ENCODE measurements at places on chromosomes 1 and 21.
A peak's percentile ranks its signal among the peaks of the same experiment; 100 is the strongest.

DNA sequence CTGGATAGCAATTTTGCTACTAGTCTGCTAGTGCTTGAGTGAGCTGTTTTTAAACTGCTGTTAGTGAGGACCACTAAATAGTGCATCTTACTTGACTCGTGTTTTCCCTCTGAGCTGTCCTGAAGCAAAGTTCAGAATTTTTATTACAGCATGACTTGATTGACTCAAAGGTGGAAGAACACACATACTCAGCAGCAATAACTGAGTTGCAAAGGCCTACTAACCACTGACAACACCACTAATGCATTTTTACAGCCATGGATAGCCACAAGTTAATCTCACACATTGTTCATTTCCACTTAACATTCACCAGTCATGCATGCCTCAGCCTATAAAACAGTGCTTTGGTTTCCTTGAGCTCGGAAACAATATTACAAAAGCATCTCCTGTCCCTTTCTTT is 148.7 kb downstream of the RUNX1 start:
- DNase-seq, result no peak

DNA sequence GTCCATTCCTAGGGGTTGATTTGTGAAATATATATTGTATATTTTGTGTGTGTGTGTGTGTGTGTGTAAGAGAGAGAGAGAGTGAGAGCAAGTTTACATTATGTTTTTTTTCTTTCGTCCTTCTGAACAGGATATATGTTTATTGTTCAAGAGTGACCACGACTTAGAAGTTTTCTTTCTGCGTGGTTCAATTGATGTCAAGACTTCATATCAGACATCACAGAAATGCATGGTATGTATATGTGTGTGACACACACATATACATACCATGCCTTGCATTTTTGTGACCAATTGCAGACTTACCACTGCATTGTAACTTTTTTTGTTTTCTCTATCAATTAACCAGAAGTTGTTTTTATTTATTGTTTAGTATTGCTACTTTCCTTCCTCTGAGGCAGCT is 2.5 kb downstream of the RASAL2 start:
- DNase-seq, result no peak

GRCh38 chr1:45999507-45999906 is 132.9 kb downstream of the PIK3R3 start:
- DNase-seq, result no peak

- no peak for DNase-seq
These were observed 1.2 kb upstream of the DHCR24 start for GRCh38 chr1:54888080-54888733.

GRCh38 chr1:239819096-239819495 is 272.6 kb upstream of the FMN2 start:
- DNase-seq, result no peak

DNA sequence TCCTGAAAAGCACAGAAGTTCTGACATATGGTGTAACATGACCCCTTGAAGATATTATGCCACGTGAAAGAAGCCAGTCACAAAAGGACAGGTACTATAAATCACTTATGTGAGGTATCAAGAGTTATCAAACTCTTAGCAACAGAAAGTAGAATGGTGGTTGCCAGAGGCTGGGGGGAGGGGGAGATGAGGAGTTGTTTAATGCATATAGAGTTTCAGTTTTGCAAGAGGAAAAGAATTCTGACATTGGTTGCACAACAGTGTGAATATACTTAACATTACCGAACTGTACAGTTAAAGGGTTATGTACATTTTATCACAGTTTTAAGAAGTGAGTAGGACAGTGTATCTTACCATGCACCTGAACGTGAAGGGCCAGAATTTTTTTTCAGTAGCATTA is 80.0 kb downstream of the USP25 start:
- peak; percentile 9 for DNase-seq

DNA sequence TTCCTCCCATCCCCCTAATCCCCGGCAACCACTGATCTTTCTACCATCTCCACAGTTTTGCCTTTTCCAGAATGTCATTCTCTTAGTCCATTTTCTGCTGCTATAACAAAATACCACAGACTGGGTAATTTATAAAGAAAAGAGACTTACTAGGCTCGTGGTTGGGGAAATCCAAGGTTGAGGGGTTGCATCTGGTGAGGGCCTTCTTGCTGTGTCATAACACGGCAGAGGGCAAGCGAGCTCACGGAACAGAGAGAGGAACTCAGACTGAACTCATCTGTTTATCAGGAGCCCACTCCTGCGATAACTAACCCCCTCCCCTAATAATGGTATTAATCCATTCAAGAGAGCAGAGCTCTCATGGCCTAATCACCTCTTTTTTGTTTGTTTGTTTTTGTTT is 52.0 kb downstream of the RUNX3 start:
- DNase-seq, result no peak

GRCh38 chr1:2604156-2604843 is 17.7 kb downstream of the PRXL2B start:
- no peak for DNase-seq

- DNase-seq, result no peak
These were observed 1.6 kb upstream of the ANKRD65 start for GRCh38 chr1:1422465-1423244.

DNA sequence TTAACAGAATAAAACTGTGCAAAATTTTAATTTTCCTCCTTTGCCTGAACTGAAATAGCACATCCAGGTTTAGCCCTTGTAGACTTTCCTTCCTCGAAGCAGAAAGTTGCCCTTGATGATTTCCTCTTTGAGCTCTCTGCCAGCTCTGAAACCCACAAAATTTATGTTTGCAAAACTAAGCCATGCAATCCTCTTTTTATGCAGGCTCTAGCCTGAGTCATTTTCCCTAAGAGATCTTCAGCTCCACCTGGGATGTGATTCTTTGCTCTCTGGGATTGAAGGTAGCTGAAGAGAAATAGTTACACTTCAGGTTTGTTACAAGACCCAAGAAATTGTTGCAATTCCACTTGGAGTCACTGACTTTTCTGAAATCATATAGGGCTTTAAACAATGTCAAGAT is 1.4 kb upstream of the F3 start:
- DNase-seq, result no peak

DNA sequence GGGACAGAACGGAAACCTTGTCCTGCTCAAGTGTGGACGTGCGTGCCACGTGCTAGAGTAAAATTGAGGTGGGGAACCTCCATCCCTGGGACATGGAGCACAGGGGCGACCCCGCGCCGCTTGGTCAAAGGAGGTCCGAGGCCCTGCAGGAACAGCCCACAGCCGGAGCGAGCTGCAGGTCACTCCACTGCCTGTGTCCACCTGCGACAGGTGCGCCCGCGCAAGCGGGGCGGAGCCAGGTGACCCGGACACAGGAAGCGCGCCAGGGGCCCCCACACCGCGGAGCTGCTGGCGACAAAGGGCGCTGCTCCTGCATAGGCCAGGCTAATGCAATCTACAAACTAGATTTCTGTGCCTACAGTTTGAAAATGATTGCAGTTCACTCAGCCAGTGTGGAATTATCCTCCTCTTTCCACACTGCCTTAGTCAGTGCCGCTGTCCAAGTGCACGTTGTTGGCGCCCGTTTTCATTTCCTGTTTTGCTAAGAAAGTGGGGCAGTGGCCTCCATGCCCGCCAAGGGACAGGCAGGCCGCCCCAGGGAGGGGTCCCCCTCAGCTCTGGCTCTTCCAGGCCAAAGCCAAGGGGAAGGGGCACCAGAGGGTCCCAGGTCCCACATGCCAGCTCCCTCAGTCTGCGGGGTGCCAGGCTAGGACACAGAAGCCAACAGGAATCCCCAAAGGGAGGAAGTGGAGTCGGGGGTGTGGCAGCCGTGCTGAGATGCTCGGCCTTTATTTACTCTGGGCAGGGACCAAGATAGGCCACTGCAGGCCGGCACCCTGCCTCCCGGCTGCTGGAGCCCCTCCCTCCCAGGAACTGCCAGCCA is 4.3 kb upstream of the NADK start:
- no peak for DNase-seq

- no peak for DNase-seq
These were observed 42.4 kb downstream of the PEX14 start for GRCh38 chr1:10516925-10517676.

- no peak for DNase-seq
These were observed 99.5 kb downstream of the GALNT2 start for GRCh38 chr1:230166366-230167132.

- no peak for DNase-seq
These were observed 20.0 kb upstream of the SCMH1 start for GRCh38 chr1:41261926-41262618.

GRCh38 chr1:56507925-56508522 is 71.3 kb downstream of the PLPP3 start:
- DNase-seq, result no peak

- DNase-seq, result no peak
These were observed 87.1 kb downstream of the GPR88 start for GRCh38 chr1:100624886-100625610.

GRCh38 chr1:115677565-115677964 is 35.8 kb downstream of the VANGL1 start:
- no peak for DNase-seq

- no peak for DNase-seq
These were observed 413.7 kb downstream of the SETD4 start for GRCh38 chr21:35646606-35647005.

DNA sequence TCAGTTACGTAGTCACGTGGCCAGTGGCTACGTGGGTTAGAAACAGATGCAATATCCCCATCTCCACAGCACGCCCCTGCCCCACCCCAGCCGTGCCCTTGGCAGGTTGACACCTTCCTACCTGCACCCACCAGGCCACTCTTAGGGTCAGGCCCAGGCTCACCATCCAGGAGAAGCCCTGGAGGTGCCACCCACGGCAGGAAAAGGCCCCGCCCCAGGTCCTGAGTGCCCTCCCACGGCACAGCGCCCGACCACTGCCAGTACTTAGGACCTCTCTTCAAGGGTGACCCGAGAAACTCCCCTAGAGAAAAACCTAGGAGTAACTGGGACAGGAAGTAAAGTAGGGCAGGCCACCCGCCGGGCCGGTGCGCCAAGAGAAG is 1.5 kb downstream of the C1orf35 start:
- DNase-seq, result no peak

DNA sequence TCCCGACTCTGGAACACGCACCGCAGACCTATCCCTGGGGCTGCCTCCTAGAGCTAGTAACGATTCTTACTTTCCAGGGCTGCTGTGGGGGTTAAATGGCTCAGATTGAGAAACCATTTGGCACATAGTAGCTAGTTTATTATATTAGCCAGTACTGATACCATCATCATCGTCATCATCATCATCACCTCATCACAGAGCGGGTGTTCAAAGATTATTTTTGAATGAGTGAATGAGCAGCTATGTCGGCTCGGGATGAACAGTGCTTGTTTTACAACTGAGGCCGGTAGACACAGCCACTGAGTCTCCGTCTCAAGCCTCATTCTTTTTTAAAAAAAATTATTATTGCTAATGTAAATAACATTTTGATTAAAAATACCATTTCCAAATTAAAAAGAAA is 13.5 kb upstream of the AJAP1 start:
- no peak for DNase-seq

GRCh38 chr1:56817716-56818463 is 1.3 kb downstream of the FYB2 start:
- DNase-seq, result no peak

DNA sequence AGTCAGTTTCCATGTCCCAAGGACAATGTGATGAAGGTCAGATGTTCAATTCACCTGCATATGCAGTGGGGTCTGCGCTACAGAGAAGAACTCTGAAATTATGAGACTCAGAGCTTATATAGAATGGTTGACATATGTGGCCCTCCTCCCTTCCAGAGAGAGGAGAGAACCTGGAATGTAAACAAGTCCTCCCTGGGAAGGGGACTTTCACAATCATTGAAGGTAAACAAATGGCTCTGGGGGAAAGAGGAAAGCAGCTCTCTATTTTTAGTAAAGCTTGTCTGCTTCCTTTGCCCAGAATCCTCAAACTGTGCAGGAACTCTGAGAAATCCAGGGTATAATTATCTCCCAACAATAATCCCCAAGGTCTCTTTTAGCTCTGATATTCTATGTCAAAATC is 9.8 kb downstream of the OVGP1 start:
- no peak for DNase-seq

DNA sequence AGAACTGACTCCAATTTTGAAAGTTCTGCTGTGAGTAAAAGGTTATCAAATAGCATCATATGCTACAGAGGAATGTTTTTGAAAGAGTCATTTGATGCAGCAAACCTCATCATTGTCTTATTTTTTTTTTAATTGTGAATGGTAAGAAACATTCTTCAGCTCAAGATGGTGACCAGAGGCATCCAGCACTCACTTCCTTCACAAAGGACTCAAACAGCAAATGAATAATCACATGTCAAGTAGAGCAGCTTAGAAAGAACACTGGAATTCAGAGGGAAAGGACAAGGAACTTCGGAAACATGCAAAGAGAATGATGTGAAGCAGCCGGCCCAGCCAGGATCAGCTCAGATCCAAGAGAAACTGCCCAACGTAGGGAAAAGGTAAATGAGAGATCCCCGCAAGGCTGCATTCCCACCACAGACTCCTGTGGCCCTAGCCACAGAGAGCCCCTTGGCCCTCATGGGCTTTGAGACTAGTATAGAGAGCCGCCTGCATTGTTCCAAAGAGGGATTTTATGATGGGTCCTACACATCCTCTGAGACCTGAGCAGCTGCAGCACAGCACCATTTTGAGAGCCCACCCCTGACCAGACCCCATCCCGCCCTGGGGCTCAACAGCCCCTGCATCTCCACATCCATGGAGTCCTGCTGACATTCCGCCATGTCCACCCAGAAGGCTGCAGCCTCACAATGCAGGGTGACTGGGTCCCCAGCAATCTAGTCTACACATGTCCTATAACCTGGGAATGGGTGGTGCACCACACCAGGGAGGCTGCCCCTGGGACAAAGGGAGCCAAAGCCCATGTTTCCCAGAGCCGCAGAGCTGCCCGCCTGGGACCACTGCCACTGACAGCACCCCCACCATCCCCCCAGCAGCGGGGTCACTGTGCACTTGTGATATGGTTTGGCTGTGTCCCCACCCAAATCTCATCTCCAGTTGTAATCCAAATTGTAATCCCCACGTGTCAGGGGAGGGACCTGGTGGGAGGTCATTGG is 21.2 kb upstream of the UTS2 start:
- DNase-seq, result no peak

- DNase-seq, result no peak
These were observed 34.1 kb upstream of the GPR153 start for GRCh38 chr1:6294890-6295556.

- no peak for DNase-seq
These were observed 41.3 kb upstream of the EIF4G3 start for GRCh38 chr1:21217812-21218596.

DNA sequence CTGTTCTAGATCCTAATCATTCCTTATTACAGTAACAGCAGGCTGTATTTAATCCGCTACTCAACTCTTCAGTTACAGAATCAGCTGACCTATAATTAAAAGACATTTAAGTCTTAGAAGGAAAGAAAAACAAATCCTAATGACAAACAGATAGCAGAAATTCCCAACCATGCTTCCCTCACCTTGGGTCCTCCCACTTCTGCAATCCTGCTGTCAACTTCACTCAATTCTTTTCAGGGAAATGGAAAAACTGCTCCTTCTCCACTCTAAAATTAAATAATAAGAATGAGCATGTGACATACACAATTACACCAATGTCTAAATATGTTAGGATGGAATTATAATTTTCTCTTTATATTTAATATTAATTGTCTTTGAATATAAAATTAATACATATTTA is 182.6 kb upstream of the LYPLAL1 start:
- DNase-seq, result no peak

All from smooth muscle cell of the brain vasculature (primary cell).